ENCODE measurements at places on chromosomes 7 and 10. TPM values are rescaled to one million over a fixed set of nuclear protein-coding genes. Genes with fewer than 3 reads are reported as not detected.

Gene OPALIN
- not detected for total RNA-seq

Gene MYH16
- total RNA-seq, result not detected

DNA sequence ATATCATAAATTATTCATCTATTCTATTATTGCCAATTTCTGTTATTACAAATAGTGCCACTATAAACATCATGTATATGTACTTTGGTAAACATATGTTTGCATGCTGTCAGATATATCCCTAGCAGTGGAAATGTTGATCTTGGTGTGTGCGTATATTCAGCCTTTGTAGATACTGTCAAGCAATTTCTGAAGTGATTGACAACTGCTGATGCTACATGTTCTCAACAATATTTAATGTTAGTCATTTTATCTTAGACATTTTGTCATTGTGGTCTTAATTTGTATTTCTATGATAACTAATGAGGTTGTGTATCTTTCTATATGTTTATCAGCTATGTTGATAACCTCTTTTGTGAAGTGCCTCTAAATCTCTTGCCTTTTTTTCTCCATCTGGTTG lies 186.5 kb upstream of the NRG3 start:
- H3K27me3 ChIP-seq, result no peaks in the 10 kb centered on the region
- no peaks in the 10 kb centered on the region for H3K36me3 ChIP-seq
- H3K4me3 ChIP-seq, result no peak overlapping the region
- DNase-seq, result no peak
- no peaks in the 10 kb centered on the region for H3K4me1 ChIP-seq

DNA sequence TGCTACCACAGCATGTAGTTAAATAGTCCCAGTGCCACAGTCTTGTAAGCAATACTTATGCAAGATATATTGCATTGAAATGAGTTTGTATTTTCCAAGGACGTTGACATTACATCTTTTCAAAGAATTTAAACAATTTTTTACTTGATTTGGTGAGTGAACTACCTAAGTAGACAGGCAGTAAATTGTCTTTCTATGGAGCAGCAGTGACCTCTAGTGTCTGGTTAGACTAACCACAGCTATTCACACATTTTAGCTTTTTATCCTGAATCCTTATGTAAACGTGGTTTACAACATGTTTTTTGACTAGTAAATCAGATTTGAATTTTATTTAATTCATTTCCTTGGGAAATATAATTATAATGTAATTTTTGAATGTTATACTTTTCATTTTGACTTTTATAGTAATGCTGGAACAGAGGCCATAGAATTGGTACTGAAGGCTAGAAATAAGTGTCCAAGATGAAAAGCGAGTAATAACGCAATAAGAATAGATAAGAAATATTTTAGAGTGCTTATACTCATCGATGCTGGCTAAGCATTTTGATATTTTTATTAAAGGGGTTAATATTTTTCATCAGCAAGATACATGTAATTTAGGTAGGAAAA lies 5.6 kb downstream of the LRRTM3 start:
- H3K27me3 ChIP-seq, result peaks cover 29% of the 10 kb centered on the region
- H3K4me1 ChIP-seq, result no peaks in the 10 kb centered on the region
- H3K27ac ChIP-seq, result no peak overlapping the region

- no peaks in the 10 kb centered on the region for H3K4me1 ChIP-seq
- H3K27ac ChIP-seq, result no peak overlapping the region
- no peak for DNase-seq
Observed at GRCh38 chr10:36476399-36476798, 649.0 kb upstream of the ANKRD30A start.
